ENCODE measurements at places on chromosomes 3 and 15.

DNA sequence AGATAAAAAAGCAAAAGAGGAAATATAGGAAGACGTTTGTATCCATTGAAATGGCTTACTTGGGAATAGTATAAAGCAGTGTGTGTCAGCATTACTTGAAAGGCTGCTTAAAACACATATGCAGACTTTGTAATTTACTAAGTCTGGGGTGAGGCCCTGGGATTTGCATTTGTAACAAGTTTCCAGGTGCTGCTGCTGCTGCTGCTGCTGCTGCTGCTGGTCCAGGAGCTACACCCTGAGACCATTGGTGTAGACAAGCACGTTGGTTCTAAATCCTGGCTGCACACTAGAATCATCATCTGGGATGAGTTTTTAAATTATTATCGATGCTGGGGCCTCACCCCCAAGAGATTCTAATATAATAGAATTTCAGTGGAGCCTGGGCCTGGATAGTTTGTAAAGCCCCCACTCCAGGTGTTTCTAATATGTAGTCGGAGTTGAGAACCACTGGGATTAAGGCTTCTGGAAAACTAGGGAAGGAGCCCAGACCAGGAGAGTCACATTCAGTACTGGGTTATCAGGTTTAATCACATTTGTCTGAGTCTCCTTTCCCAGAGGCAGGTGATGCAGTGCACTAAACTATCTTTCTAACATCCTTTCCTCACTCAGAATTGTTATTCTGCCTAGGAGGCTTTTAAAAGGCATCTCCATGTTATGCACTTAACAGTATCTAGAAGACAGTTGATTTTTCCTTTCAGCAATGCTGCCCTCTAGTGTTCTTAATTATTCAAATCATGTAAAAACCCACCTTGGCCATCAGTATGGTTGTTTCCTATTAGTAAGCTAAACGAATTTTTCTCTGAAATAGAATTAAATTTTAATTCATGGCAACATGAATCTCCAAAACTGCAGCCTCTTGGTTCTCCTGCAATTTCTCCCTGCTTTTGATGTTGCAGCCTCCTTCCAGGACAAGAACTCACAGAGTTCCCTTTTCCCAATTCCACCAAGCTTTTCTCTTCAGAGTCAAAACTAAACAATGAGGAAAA is 45.4 kb downstream of the SSR3 start:
- no peak for DNase-seq

DNA sequence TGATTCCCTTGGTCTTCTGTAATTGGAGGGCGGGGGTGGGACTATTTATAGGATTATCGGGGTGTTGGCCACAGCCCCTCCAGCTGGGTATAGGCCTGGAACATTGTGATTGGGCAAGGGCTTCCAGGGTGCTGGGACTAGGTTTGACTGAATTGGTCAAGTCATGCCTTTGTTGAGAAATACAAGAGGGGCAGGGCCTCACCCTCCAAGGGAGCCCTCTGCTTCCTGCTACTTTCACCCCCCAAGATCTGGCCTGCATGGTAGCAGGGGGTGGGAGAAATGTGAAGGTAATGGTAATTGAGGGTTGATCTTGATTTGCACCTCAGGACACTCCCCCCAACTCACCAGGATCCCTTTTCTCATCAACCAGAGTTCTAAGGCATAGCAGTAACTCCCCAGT is 25.2 kb downstream of the TRIM71 start:
- no peak for DNase-seq

- DNase-seq: no peak
These were observed 161.8 kb downstream of the EPHB1 start for GRCh38 chr3:134956844-134957243.

DNA sequence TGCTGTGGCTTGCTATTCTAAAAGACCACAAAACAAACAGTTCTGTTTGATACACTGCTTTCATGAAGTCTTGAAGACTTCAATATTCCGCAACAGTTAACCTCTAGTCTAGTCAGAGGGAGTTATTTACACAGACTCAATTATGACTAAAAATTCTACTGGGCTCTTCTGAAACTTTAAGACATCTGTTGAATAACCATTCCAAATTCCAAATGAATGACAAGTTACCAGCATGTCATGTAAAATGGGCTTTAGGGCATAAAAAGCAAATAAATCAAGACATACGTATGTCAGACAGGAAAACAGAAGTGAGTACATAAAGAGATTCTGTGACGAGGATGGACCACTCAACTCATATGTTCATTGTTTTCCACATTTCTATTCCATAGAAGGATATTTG is 93.9 kb downstream of the PLOD2 start:
- no peak for DNase-seq

DNA sequence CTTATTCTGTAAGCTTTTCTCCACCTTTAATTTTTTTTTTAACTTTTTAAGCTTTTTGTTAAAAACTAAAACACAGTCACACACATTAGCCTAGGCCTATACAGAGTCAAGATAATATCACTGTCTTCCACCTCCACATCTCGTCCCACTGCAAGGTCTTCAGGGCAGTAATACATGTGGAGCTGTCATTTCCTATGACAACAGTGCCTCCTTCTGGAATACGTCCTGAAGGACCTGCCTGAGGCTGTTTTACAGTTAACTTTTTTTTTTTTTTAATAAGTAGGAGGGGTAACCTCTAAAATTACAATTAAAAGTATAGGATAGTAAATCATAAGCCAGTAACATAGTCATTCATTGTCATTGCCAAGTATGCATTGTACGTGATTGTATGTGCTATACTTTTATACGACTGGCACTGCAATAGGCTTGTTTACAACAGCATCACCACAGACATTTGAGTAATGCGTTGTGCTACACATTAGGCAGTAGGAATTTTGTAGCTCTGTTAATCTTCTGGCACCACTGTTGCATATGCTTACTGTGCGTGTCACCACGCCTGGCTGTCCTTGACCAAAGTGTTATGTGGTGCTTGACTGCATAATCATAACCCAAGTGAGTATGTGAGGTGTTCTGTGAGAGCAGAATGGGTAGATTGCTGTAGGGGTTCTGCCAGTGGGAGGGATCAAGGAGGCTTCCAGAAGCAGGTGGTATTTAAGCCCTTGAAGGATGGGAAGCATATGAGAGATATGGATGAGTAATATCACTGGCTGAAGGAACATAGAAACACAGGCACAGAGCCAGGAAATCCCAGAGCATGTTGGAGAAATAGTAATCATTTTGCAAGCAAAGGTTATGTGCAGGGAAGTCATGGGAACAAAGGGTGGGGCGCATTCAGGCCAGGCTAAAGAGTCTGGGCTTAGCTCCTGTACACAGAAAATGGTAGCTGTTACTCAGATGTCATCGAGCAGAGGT is 18.3 kb downstream of the FBXO22 start:
- no peak for DNase-seq

GRCh38 chr15:76994001-76994400 is 925 bp upstream of the PSTPIP1 start:
- DNase-seq: peak; percentile 49

DNA sequence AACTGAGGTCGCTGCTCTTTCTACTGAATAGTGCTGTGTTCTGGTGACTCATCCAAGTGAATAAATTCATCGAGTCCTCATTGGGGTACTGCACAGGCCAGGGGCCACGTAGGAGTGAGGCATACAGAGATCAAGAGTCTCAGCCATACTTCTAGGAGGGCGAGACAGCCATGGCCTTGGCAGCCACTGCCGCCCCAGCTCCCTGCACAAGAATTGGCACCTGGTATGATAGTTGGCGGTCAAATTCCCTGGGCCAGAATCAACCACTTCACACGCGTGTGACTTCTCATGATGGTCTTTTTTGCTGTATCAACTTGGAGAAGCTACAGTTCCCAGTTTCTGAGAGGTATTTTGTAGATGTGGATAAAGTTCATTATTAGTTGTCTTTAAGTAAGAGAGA is 161.6 kb downstream of the OSBPL10 start:
- no peak for DNase-seq

DNA sequence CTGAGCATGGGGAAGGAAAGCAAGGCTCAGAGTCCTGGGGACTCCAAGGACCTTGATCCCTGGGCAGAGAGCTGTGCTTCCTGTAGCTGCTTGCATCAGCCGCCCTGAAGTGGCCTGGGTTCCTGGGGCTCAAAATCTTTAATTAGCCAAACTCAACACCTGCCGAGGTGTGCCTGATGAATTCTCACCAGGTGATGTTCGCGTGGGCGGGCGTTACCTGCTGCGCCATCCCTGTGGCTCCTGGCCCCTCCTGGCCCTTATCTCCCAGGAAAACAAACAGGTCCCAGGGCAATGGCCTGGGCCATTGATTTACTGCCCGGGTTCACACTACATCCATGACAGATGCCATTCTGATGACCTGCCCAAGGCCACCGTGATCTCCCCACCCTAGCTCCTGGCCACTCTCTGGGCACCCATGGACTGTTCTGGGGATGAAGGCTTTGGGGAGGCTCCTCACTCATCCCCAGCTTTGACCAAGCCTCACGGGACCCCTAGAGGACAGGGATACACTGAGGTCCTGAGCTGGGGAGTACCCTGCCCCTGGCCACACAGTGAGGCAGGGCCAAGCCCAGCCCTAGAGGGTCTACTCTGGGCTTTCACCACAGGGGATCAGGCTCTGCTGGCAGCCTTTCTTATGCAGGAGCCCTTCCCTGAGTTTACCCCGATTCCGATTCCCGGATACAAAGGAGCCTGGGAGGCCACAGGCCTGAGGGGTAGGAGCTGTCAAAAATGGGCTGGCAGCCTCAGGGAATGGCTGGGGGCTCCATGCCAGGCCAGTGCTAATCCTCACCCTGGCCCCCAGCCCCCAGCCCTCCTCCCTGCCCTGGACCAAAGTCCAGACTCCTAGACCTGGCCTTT is 5.7 kb downstream of the SLC38A3 start:
- DNase-seq: no peak

Data from effector CD4-positive, alpha-beta T cell (primary cell).